ENCODE measurements at places on chromosomes 3 and 15.

DNA sequence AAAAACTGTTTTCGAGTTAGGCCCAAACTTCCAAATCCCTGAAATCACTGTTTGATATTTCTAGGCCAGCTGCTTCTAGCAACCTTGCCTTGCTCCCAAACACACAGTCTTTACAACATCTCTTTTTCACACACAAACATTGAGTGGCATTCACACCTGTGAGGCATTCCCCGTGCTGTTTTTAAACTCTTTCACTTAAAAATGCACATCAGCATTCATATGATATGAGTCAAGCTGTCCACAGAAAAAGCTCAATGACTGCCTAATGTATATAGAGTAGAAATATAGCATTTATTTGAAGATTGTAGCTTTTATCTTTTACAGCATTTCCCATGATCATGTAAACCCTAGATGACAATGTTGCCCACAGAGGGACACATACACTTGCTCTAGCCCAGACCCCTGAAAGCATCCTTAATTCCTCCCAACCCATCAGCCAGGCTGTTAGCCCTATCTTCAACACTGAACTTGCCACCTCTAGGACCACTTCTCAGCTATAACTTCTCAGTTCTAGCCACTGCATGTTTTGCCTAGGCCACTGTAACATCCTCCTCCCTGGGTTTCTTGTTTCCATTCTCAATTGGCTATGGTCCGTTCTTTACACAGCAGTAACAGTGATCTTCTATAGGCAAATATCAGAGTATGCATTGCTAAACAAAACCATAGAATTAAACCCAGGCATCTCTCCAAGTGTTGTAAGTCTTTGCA, 782.6 kb downstream of the DIPK2A start:
- no peak for DNase-seq

DNA sequence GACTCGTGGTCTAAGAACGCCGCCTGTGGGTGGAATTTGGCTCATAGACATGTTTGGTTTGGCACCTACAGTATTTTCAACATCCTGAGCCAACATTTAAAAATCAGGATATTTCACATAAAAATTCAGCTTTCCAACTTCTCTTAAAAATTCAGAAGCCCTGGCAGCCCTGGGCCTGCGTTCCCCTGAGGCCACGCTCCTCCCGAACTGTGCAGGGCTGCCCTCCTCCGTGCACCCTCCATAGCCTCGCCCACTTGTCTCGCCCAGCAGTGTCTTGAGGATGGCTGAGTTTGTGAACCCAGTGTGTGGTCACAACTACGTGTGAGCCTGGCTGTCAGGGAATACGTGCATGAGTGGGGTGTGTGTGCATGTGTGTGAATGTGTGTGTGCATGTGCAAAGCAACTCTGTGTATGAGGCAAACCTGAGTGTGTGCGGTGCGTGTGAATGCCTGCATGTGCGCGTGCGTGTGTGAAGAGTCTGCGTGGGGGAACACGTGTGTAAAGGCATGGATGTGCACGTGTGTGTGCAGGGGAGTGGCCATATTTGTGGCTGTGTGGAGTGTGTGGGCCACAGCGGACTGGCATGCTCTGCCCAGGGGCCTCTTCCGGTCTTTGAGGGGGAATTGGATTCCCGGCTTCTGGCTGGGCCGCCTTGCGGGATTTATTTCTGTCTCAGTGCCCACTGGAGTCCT, 30.9 kb downstream of the PTH1R start:
- no peak for DNase-seq

- DNase-seq, result no peak
These were observed 39.1 kb downstream of the TRPM1 start for GRCh38 chr15:31062310-31062847.

- DNase-seq, result no peak
These were observed 108.4 kb upstream of the DPH6 start for GRCh38 chr15:35654332-35654731.

DNA sequence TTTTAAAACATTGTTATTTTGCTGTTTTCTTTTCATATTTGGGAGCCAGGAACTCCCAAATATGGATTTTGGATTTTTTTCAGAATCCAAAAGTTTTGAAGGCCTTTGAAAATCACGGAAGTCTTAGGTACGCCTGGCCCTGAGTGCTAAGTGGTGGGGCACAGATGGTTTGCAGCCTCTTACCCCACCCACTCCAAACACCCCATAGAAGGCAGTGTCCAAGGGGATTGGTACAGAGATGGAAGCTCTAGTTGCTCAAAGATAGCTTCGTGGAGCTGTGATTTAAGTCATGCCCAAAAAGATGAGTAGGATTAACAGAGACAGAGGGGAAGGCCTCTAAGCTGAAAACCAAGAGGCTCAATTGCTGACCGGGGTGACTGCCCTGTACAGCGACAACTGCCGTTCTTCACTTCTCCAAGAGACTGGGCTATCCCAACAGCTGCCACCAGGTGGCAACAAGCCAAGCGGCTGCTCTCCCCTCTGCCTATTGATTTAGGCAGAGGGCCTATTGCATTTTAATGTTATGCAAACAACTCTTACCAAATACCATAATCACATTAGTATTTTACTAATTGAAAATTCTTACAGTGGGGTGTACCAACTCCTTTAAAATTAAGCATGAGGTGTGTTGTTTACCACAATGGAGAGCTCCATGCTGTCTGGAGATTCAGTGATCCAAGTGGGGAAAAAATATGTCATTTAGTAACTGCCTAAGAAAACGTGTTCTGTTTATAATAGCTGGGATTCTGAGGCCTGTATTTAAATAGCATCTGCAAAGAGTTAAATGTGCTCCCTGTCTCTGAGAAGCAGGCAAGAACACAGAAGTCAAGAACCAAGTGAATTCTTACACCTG, 64.0 kb upstream of the C15orf61 start:
- peak; percentile 43 for DNase-seq

- DNase-seq, result peak; percentile 8
These were observed 25.6 kb downstream of the CPOX start for GRCh38 chr3:98567666-98568270.

DNA sequence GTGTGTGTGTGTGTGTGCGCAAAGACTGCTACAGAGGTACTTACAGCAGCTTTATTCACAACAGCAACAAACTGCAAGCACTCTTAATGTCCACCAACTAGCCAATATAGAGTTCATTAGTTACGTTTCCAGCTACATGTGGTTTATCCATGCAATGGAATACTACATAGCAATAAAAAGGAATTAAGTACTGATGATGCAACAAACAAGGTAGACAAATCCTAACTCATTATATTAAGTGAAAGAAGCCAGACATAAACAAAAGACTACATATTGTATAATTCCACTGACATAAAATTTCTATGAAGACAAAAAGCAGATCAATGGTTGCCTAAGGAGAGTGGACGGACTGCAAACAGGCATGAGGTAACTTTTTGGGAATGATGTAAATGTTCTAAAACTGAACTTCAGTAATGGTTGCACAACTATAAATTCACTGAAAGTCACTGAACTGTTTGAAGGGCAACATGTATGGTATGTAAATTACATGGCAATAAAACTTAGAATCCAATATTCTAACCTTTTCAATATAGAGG, 433.7 kb downstream of the SHQ1 start:
- no peak for DNase-seq

DNA sequence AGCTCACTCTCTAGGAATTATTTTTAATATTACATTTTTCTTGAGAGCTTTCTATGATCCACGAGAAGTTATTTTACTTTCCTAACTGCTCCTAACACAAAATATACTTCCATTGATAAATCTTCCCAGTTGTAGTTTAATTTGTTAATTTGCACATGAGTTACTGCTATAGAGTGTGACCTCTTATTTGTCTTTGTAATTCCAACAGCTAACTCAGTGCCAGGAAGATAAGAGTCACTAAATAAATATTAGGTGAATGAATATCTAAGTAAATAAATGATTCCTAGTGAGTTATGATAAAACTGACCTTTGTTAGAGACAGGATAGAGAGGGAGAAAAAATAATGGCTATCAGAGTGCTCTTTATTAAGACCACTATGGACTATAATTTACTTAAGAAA, 319.9 kb downstream of the NAALADL2 start:
- no peak for DNase-seq

- DNase-seq, result no peak
These were observed 10.9 kb upstream of the LYSMD4 start for GRCh38 chr15:99744142-99744541.

- DNase-seq, result no peak
These were observed 10.6 kb upstream of the ANKDD1A start for GRCh38 chr15:64901141-64901540.

GRCh38 chr3:58217209-58217811, 6.5 kb upstream of the DNASE1L3 start:
- peak; percentile 44 for DNase-seq

GRCh38 chr15:100997442-100997841, 78.3 kb downstream of the LRRK1 start:
- no peak for DNase-seq

DNA sequence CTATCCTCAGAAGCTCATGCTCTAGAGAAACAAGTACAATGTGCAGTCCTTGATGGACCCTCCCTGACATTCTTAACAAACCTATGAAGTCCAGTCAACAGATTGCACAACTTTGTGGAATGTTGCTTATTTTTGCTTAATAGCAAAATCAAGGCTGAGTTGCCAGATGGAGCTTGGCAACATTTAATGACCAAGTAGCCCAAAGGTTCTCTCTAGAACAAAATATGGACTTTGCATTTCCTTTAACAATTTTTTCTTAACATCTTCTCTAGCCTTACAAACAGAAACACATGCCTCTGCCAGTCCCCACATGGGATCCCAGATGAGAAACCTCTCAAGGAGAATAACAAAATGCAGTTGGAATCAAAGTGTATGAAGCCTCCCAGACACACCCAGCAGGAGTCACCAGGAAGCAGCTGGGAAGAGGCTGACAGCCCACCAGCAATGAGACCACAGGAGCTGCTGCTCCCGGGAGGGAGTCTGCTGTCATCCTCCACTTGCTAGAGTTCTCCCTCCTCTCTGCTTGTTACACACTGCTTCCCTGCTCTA, 422.5 kb upstream of the CDIN1 start:
- no peak for DNase-seq

DNA sequence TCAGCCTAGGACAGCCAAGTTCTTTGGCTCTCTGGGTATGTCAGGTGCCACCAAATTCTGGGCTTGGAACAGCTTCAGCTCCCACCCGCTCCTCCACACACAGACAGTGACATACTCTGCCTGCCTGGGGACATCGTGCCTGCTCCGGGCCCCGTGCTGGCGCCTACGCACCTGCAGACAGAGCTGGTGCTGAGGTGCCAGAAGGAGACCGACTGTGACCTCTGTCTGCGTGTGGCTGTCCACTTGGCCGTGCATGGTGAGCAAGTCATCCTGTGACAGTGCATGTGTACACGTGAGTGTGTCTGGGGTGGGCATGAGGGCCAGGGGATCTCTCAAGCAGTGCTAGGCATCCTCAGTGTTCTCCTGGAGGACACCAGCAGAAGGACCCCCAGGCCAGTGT, 922 bp downstream of the IL17RC start:
- DNase-seq, result no peak

DNA sequence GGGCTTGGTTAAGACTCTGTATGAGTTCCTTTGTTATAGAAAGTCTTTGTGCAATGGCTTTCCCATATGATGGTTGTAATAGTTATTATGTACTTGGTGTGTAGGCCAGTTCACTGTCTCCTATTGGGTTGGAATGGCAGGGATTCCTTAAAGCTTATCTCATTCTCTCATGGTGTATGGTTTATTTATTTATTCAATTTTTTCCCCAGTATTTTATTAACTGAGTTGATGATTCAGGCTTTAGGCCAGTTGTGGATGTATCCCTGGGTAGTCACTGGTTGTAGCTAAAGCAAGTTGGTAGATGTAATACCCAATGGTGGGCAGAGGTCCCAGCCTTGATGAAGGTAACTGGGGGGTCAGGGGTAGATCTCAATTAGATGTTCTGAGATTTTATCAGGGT, 349.4 kb downstream of the DOCK3 start:
- DNase-seq, result no peak

DNA sequence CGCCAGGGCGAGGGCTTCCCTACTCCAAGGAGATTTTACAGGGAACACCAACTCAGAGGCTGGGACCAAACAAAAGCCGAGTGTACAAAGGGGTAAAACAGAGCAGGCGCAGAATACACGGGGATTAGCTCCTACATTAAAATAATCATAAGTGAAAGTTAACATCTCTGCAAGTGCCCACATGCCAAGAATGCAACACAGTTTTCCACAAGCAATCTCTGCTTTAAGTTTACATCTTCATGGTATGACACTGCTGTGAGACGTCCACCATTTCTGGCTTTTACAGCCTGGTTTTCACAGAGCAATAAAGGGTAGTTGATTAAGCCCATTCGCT, 500 bp upstream of the VGLL3 start:
- no peak for DNase-seq

DNA sequence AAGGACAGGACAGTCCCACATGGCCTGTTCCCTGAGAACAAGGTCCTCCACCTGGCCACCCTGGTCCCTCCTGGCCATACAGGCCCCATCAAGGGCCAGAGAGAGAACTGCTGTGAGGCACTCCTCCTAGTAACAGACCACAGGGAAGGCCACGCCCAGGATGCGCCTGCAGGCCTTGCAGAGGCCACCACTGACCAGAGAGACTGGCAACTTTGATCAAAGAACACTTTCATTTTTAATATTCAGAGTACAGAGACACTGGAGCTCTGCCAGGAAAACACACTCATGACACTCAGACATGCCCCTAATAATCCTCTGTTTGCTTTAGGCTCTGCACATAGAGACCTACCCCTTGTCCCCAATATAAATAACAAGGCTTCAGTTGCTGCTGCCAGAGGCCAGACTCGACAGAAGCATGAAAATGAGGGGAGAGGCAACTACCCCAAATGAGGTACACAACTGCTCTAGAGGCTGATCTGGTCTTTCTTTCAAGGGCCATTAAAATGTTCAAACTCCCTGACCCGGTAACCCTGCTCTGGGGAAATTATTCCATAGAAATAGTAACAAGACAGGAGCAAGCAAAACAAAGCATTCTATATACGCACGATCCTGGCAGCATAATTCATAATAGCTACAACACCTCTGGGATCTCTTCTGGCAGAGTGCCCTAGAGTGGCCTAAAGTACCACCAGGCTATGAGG, 44.8 kb downstream of the CCDC12 start:
- no peak for DNase-seq

DNA sequence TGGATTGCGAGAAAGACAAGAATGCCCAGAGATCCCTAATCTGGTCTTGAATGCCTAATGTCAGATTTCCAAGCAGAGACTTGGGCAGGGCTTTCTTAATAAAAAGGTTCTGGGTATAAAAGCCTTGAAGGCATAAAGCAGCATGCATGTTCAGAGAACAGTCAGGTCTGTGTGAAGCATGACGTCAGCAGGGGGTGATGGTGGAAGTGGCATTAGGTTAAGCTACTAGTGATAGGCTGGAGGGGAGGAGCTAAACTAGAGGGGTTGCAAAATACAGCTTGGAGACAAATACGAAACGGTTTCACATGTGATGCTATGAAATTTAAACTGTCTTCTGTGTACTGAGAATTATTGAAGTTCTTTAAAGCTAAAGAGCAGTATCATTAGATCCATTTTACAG, 125.6 kb downstream of the VPS8 start:
- no peak for DNase-seq

Data from stimulated activated CD8-positive, alpha-beta memory T cell treated with anti-CD3 and anti-CD28 coated beads, Interleukin-7, amount 100 ng/mL, for 48 hours (primary cell).